Stimulated activated CD8-positive, alpha-beta memory T cell treated with anti-CD3 and anti-CD28 coated beads, Interleukin-15, amount 100 ng/mL, for 24 hours (primary cell): ENCODE measurements at places on chromosomes 7 and 10.
A peak's percentile ranks its signal among the peaks of the same experiment; 100 is the strongest.

GRCh38 chr7:41788556-41788955 is 85.7 kb upstream of the INHBA start:
- no peak for DNase-seq

DNA sequence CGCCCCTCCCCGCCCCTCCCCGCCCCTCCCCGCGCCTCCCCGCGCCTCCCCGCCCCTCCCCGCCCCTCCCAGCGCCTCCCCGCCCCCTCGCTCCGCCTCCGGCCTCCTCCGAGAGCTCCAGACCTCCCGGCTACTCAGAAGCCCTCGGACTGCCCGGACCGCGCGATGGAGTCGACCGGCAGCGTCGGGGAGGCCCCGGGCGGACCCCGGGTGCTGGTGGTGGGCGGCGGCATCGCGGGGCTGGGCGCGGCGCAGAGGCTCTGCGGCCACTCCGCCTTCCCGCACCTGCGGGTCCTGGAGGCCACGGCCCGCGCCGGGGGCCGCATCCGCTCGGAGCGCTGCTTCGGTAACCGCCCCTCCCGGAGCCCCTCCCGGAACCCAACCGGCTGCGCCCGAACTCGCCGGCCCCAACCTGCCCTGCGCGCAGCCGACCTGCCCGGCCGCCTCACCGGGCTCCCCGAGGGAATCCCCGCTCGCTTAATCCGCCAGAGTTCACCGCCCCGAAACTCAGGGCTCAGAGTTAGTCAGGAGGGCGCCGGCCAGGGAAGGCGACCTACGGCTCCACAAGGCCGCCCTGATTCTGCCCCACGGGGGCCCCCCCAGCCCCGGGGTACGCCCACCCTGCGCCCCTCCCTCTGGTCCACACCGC is at the start of gene PAOX:
Gene PAOX (plus strand): TSS at position 111 of the 649 bp plus-strand sequence. CDS start 55 bp downstream, at position 166.
- no peak for DNase-seq

- no peak for DNase-seq
These were observed 57.2 kb upstream of the VIPR2 start for GRCh38 chr7:159201722-159202330.

- DNase-seq = peak; percentile 41
These were observed 561 bp downstream of the PLEKHA1 start for GRCh38 chr10:122374859-122375678.

DNA sequence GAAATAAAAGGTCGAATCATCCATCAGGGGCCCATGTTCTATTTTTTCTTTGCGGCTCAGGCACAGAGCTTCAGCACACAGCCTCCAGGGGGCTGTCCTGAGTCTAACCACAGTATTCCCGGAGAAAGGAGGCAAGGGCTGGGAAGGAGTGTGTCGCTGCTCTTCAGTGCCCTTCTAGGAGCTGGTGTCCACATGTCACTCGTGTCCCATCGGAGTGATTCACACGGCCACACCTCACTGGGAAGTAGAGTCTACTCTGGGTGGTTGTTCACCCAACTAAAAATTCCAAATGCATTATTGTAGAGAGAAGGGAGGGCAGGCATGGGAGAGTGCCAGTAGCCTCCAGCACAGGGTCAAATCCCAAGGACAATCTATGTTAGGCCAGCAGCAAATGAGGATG is 114.8 kb upstream of the LANCL2 start:
- no peak for DNase-seq

- no peak for DNase-seq
These were observed 42.4 kb downstream of the TBATA start for GRCh38 chr10:70742537-70743429.

- DNase-seq = no peak
These were observed 482 bp upstream of the ACTR3C start for GRCh38 chr7:150323682-150324372.

- no peak for DNase-seq
These were observed 23.8 kb downstream of the SUFU start for GRCh38 chr10:102527546-102527945.

DNA sequence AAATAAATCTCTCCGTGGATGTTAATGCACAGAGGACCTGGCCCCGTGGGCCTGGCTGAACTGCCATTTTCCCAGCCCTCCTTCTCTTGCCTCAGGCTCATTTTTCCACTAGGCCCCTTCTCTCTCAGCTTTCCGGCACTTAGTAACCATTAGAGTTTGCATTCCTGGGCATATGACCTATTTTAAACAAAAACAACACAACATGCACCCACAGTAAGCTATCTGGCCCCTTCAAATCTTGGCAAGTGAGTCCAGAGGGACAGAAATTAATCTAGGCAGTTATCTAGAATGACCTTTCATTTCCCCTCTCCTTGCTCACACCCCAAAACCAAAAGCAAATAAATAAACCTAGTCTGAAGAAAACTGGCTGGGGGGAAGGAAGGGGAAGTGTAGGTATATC is 11.7 kb downstream of the FBXW4 start:
- no peak for DNase-seq

DNA sequence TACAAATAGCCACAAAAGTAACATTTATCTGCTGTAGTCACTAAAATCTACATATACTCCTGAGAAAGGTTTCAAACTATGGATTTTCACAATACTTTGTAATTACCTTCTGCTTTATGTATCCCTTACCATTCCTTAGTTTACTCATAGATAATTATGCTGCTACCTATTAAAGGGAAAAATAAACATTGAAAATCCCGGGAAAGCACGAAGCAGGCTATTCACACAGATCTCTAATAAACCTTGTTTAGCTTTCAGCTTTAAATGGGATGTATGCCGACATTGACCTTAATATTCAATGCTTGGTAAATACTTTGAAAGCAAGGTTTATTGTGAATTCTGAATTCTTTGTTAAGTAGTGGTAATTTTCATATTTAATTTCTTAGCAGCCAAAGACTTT is 58.5 kb upstream of the SMIM30 start:
- DNase-seq = no peak

DNA sequence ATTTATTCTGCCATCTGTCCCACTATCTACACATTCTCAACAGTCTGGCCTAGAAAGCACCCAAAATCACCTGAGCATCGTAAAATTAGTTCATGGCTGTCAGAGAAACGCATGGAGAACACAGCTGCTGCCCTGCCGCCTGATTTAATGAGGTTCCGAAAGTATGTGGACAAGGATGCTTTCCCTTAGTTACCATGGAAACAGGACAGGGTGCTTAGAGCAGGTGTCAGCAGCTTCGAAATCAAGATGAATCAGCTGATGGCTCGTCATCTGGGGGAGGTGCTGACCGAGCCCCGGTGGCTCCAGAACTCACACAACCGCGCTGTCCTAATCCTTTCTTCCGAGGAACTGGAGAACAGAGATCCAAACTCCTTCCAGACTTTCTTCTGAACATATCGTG is 151.5 kb downstream of the TEX36 start:
- no peak for DNase-seq

DNA sequence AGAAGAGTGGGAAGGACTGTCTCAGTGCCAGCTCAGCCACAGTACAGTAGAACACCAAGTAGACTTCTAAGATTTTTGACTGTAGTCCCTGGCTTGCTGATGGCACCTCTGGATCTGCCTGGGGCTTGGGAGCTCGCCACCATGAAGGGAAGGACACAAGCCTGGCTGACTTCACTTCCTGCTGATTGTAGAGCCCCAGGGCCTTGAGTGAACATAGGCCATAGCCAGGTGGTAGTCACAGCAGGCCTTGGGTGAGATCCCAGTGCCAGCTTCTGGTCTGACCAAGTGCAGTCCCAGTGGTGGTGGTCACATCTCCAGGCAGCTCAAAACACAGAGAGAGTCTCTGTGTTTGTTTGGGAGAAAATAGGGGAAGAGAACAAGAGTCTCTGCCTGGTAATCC is 57.6 kb upstream of the HBP1 start:
- no peak for DNase-seq
